ENCODE measurements at places on chromosomes 16 and 17.

DNA sequence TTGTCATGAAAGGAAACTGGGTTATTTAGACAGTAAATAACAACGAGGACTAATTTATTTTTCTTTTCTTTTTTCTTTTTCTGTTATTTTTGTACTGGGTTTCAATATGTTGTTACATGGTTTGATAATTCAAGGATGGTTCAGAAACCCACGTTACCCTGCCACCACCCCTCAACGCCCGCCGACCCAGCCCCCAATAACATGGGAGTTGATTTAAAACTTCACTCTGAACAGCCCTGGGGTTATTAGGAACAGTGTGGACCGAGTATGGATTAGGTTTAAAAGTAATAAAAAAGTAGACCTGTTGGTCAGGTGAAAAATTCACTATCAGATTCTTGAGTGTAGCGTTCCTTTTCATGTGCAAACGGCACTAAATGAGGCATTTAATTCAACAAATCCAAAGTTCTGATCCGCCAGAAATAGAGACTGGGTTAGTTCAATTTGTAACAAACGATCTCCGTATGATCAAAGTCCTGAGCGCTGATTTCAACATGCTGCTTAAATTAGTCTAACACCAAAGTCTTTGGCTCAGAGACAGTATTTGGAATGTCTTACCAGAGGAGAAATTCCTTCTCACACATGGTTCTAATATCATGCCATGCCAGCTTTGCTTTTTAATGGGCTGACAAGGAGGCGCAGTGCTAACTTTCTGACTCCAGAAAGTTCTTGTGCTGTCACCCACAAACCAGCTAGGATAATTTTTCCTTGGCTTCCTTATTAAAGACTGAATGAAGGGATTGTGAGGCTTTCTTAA lies 173.1 kb upstream of the IRX3 start:
- DNase-seq = no peak

GRCh38 chr17:4475001-4475400 lies 23.7 kb upstream of the SPNS2 start:
- no peak for DNase-seq

DNA sequence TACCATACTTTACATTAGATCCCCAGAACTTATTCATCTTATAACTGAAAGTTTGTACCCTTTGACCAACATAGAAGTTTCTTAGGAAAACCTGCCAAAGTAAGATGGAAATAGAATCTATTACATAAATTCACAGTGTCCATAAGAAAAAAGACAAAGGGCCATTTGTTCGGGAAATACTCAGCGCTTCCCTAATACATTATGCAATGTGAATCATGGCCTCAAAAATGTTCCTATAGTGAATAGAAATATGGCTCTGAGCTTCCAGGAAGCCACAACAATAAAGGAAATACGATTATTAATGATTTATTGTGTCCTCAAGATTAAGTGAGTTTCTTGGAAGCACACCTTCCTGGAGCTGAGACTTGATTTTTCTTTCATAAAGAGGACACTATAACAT lies 51.5 kb downstream of the GPRC5B start:
- no peak for DNase-seq

DNA sequence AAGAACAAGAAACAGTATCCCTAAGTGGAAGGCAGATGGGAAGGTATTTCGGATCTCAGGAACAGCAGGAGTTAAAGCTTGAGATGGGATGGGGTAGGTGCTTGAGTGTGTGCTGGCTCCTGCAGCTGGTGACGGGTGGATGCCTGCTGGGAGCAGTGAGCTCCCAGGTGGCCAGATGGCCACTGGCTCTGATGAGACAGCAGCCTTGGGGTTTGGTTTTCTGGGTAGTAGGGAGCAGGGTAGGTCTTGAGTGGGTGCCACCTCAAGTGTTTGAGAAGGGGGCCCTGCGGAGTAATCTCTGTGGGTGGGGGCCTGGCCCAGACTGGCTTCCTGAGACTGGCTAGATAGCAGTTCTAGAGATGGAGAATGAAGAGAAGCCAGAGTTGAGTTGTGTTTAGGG lies 10.3 kb downstream of the EPN2 start:
- no peak for DNase-seq

GRCh38 chr16:63816276-63816675 lies 1305.6 kb downstream of the CDH11 start:
- no peak for DNase-seq

DNA sequence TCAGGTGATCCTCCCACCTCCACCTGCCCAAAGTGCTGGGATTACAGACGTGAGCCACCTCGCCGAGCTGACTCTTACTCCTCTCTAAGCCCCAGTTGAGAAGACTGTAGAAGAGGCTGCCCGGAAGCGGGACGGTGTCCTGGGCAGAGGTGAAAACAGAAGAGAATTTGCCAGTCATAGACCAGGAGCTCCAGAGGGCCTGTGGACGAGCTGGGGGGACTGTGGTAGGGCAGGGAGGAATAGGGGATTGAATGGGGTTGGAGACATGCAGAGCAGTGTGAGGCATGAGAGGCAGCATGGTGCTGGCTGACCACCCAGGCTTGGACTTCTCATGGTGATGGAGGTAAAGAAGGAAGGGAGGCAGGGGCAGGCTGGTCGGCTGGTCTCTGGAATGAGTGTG lies 17.1 kb upstream of the PHB1 start:
- no peak for DNase-seq

DNA sequence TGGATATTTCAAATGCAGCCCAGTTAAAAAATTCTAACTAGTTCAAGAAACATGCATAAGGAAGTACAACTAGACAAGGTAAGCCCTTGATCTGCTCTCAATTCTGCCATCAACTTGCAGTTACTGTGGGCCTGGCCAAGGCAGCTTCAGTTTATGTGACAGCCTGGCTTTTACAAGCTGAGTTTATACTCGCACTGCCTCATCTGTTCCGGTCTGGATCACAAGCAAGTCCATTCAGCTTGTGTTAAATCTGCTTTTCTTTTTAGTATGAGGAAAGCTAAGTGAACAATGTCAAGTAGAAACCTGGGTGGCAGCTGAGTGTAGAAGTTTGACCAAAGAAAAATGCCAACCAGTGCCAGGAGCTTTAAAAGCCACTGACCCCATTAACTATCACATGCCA lies 76.6 kb upstream of the CORO6 start:
- DNase-seq = no peak

GRCh38 chr17:72747501-72747900 lies 345.0 kb downstream of the SLC39A11 start:
- no peak for DNase-seq

DNA sequence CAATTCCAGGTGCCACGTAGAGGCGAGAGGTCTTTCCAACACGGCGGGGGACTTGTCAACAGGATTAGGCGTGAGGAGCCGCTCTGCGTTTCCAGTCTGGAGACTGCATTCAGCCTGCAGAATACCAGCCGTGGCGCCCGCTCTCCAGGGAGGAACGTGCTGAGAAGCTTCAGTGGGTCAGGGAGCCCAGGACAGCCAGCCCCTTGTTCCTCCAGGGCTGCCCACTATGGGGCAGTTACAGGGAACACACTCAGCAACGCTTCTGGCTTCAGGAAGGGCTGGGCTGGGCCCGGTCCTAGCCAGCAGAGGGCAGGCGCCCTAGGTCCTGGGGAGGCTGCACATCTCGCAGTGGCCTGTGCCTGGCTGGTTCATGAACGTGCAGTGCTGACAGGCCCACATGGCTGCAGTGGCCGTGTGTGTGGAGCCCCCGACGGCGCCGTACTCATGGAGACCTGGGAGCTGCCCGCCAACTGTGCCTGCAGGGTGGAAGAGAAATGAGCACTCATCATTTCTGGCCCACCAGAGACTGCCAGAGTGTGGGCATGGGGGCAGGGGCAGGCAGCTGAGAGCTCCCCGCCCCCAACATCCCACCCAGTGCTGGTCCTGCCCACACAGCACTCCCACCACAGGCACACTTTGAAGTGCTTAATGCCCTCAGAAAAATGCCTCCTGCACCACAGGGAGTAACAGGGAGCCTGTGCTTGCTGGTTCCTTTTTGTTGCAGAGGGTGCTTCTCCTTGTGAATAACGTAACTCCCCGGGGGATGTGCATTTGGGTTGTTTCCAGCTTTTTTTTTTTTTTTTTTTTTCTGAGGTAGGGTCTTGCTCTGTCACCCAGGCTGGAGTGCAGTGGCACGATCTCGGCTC lies 7.0 kb upstream of the FAAP100 start:
- no peak for DNase-seq

- DNase-seq = no peak
Observed at GRCh38 chr17:76540381-76541300, 797 bp downstream of the PRCD start.

GRCh38 chr17:75525806-75526554 lies 483 bp downstream of the LLGL2 start:
- DNase-seq = no peak

DNA sequence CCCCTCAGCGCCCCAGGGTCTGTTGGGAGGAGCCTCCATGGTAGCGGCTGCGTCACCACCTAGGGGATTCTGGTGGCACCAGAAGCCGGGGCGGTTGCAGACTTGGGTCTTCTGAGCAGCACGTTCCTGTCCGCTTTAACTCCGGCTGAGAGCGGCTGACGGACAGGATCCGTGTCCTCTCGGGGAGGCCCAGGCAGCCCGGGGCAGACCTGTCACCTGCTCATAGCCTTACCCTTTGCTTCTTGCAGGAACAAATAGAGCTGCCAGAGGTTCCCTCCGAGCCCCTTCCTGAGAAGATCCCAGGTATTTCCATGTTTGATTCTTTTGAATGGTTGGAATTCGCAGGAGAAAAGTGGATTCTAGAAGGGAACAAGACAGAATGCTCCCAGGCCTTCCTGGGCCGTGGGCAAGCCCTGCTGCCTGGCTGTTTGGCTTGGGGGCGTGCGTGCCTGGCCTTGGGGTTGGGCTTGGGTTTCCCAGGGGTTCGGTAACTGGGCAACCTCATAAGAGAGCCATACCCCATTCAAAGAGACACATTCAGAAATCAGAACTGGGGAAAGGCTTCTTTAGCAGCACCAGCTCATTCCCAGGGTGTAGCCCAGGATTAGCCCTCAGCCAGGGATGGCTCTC lies 6.6 kb downstream of the CHMP6 start:
- no peak for DNase-seq

GRCh38 chr16:27193300-27193990 lies 9.9 kb upstream of the KDM8 start:
- no peak for DNase-seq

DNA sequence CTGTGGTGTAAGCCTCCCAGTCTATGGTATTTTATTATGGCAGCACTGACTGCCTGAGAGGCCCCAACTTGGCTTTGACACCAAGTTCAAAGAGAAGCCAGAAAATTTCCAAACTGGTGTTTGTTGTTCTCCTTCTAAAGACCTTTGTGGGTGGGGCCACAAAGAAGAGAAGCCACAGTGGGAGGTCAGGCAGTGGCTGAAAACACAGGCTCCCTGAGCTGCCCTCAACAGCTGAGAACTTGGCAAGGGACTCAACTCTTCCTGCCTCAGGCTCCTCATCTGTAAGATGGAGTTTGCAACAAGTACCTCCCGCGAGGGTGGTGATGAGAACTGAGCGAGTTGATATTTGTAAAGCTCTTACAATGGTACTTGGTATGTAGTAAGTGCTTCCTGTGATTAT lies 18.2 kb downstream of the CES5A start:
- no peak for DNase-seq

- DNase-seq = no peak
Observed at GRCh38 chr16:23119570-23119969, 29.7 kb downstream of the USP31 start.

DNA sequence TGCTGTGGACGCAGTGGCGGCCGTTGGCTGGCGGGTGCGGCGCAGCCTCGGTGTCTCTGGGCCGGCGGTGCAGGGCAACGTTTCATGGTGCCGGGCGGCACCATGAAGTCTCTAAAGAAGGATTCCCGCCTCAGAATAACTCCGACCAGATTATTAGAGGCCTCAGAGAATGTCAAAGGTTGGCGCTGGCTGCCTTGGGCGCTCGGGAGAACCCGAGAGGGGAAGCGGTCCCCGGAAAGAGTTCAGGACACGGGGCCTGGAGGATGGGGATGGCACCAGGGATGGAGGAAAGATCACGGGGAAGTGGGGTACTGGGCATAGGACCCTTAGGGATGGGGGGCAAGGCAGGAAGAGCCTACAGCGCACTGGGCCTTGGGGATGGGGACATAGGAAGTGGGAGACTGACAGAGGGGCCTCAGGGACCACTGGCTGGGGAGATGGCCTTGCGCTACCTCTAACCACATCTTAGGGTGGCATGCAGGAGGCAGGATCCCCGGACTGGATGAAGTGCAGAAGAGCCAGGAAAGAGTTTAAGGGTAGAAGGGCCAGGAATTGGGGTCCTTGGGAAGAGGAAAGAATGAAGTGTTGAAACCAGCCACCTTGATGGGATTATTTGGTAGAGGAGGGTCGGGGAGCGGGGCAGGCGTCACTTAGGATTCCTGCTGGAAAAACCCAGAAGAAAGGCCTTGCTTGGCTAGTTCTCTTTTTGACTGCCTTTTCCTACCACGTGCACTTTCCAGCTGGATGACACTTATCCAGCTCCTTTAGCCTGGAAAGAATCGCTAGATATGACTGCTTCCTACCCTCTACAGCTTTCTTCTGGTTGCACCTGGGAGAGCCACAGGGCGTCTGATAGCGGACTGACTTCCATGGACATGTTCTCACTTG lies 578 bp downstream of the MYCBPAP start:
- DNase-seq = no peak

- DNase-seq = no peak
Observed at GRCh38 chr17:28953444-28954118, 2.3 kb upstream of the PHF12 start.

DNA sequence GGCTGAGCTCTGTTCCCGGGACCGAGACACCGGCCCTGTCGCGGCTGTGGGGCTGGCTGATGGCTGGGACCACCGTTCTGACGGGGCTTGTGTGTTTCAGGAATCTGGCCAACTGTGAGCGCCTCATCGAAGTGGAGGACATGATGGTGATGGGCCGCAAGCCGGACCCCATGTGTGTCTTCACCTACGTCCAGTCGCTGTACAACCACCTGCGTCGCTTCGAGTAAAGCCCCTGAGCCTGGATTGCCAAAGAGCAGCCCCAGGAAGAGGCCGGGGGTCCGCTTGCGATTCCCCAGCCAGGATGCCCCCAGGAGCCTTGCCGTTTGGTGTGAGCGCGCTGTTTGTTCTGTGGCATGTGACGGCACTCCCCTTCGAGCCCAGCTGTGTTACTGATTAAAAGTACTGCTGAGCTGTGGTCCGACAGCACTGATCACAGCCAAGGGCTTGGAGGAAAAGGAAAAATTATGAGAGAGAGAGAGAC lies 23.0 kb downstream of the SMTNL2 start:
- no peak for DNase-seq

DNA sequence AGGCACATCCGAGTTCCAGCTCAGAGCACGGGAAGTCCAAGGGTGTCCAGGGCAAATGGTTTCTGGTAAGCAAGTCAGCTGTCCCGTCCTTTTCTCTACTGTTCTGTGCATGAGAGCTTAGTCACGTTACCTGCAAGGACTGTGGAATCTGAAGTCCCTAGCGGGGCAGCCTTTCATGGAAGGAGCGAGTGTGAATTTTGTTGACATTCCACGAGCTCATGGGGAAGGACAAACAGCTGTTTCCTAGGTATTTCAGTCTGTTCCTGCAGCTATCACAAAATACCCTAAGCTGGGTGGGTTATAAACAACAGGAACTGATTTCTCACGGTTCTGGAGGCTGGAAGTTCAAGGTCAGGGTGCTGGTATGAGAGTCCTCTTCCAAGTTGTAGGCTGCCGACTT lies 109.2 kb downstream of the SDR42E1 start:
- DNase-seq = no peak

GRCh38 chr17:10117581-10118001 lies 80.8 kb downstream of the GAS7 start:
- no peak for DNase-seq

GRCh38 chr17:75616521-75617122 lies 16.6 kb upstream of the SMIM5 start:
- no peak for DNase-seq

GRCh38 chr16:649631-650030 lies 466 bp downstream of the WDR90 start:
- no peak for DNase-seq
